ENCODE measurements at places on chromosomes 16 and 17. TPM values are rescaled to one million over a fixed set of nuclear protein-coding genes. Genes with fewer than 3 reads are reported as not detected.

GRCh38 chr17:40422990-40423633, 5.4 kb upstream of the TOP2A start:
- no peaks in the 10 kb centered on the region for H3K36me3 ChIP-seq
- no peaks in the 10 kb centered on the region for H3K27me3 ChIP-seq
- no peak overlapping the region for H3K4me3 ChIP-seq

GRCh38 chr17:75812096-75813013, 27.7 kb downstream of the UNK start:
- H3K27me3 ChIP-seq = no peaks in the 10 kb centered on the region
- H3K4me3 ChIP-seq = no peak overlapping the region
- no peak for DNase-seq

DNA sequence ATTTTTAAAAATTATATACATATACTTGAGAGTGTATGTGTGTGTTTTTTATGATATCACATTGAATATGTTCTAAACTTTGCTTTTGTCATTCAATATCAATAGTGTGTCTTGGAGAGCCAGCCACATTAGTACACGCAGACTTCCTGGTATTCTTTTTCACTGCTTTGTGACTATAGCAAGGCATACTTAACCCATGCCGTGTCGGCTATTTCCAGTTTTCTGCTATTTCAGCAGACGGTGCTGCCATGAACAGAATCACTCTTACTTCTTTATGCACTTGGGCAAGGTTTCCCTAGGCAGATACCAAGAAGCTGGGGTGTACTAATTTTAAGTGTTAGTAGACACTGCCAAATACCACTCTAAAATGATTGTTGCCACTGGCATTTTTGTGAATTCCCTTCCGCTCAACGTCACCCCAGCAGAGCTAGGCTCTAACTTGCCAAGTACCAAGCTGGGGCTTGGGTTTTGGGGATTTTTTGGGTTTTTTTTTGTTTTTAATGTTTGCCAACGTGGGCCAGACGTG, 134.9 kb downstream of the SOCS1 start:
- DNase-seq = no peak
- H3K27me3 ChIP-seq = no peaks in the 10 kb centered on the region
- no peaks in the 10 kb centered on the region for H3K4me1 ChIP-seq
- H3K4me3 ChIP-seq = no peak overlapping the region

SCARF1 gene
- total RNA-seq = 30.6 TPM

FOXC2 gene
- total RNA-seq = 18.2 TPM

RNF151 gene
- total RNA-seq = not detected

DNA sequence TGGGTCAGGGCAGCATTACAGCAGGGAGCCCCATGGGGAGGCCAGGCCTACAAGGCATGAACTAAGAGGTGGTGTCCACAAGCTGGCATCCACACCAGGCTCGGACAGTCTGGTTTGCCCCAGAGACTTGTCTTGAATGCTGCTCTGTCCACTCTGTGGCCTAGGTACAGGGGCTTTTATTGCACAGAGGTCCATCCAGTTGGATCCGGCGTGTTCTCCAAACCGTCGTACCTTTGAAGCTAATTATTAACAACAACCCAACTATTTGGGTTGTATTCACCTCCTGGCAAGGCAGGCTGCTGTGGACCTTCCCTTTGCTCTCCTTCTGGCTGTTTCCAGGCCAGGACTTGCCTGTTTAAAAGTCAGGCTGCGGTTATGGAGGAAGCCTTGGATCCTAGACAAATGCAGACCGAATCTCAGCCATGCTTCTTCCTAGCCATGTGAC, 123.4 kb downstream of the CLEC16A start:
- H3K27me3 ChIP-seq = no peaks in the 10 kb centered on the region
- H3K27ac ChIP-seq = no peak overlapping the region
- no peaks in the 10 kb centered on the region for H3K4me1 ChIP-seq
- no peak overlapping the region for H3K4me3 ChIP-seq
- DNase-seq = no peak

SCRN2 gene
- total RNA-seq = 68.6 TPM

ZG16 gene
- not detected for total RNA-seq

NHLRC4 gene
- total RNA-seq = 1.2 TPM

DNA sequence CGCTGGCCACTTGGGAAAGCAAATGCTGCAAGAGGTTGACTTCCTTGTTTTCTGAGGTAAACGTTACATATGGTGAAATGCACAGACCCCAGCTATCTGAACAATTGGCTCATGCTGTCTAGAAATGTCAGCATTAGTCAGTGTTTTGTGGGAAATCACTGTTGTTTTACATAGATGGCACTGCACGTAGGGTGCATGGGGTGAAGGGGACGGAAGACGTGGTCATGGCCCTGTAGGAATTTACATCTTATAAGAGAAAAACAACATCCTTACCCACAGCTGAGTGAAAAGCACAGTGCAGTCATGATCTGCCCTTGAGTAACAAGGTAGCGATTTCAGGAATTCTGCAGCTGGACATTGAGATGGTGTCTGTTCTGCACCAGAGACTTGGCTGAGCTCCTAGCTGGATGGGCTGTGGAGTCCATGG, 15.2 kb downstream of the RPTOR start:
- H3K27me3 ChIP-seq = no peaks in the 10 kb centered on the region
- no peak overlapping the region for H3K4me3 ChIP-seq
- DNase-seq = no peak
- no peak overlapping the region for H3K27ac ChIP-seq
- no peaks in the 10 kb centered on the region for H3K4me1 ChIP-seq
- peaks cover 4% of the 10 kb centered on the region for H3K36me3 ChIP-seq

GRCh38 chr16:4915226-4915761, 21.7 kb downstream of the PPL start:
- H3K4me3 ChIP-seq = no peak overlapping the region
- no peaks in the 10 kb centered on the region for H3K27me3 ChIP-seq
- no peak for DNase-seq
- H3K4me1 ChIP-seq = no peaks in the 10 kb centered on the region

DNA sequence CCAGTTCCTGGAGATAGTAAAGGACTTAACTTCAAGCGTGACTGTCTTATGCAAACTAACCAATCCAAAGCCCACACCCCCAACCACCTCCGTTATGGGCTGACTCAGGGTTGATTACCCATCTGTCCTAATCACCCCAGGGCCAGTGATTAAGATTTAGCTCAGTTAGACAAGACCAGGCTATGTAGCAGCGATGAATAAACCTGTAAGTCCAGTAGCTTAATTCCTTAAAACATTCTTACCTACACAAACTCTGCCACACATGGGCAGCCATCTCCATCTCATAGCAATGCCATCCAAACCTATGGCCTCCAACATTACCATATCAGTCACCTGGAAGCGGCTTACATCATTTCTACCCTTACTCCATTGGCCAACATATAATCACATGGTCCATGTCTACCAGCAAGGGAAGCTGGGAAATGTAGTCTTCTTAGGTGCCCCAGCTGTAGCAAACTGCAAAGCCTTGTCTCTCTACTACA, 266.7 kb downstream of the SHISA9 start:
- no peaks in the 10 kb centered on the region for H3K27me3 ChIP-seq
- no peaks in the 10 kb centered on the region for H3K36me3 ChIP-seq
- no peaks in the 10 kb centered on the region for H3K4me1 ChIP-seq
- DNase-seq = no peak
- H3K4me3 ChIP-seq = no peak overlapping the region
- no peak overlapping the region for H3K27ac ChIP-seq

All from tibial nerve (tissue), 4 donors.